Activated CD4-positive, alpha-beta T cell treated with anti-CD3 and anti-CD28 coated beads, Interleukin-2, Interleukin-4, amounts not matched to agents 100 ng/mL and 50 ng/mL, durations not matched to agents 16 hours and 8 hours (primary cell): ENCODE measurements at places on chromosomes 11 and 22.
A peak's percentile ranks its signal among the peaks of the same experiment; 100 is the strongest.

- DNase-seq = no peak
Observed at GRCh38 chr11:43984519-43985385, 42.3 kb downstream of the C11orf96 start.

DNA sequence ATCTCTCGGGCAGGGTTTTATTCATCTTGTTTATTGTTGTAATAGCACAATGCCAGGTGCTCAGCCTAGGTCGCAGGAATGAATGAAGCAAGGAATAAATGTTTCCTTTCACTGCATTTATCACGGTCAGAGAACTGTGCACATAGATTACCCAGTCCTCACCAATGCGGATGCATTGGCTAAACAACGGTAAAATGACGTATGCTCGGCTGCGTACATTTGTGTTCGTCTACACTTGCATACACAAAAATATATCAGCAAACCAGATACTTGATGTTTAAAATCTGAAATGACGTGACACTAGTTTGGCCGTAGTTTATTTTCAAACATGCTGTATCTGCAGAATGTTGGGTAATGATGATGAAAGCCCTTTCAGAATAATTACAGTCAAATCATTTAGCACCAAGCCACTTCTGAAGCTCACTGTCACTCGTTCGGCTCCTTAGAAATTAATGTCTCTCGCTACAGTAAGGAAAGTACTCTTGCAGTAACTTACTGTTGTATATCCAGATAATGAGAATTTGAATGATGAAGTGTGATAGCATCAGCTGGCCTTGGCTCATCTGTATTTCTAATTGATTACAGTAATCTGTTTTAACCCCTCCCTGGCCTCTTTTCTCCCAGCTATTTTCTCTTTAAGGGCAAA is 268.9 kb downstream of the LRRC4C start:
- no peak for DNase-seq

DNA sequence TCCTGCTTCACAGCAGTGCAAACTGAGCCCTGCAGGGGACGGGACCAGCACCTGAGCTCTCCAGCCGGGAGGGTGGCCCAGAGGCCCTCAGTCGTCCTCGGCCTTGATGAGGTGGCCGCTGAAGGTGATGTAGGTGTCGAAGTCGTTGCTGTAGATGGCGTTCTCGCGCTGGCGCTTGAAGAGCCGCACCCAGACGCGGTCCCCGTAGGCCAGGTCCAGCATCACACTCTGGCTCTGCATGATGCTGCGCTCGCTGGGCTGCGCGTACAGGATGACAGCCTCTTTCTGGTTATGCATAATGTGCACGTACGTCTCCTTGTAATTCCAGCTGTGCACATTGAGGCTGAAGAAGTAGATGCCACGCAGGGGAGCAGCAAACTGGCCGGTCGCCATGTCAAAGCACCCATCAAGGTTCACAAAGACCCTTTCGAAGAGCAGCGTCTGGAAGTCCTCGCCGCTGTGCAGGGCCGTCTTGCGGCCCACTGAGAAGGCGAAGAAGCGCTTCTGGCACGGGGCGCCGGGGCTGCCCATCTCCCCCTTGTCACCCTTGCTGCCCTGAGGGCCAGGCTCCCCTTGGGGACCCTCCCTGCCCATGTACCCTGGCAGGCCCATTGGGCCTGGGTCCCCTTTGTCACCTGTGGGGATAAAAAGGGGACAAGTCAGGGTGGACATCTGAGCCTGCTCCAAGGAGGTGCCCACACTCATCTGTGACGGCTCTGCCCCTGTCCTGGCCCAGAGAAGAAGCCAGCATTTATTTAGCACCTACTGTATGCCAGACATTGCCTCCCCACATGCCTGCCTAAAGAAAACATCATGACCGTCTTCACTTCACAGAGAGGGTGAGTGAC is 5.7 kb downstream of the C1QTNF6 start:
- no peak for DNase-seq

DNA sequence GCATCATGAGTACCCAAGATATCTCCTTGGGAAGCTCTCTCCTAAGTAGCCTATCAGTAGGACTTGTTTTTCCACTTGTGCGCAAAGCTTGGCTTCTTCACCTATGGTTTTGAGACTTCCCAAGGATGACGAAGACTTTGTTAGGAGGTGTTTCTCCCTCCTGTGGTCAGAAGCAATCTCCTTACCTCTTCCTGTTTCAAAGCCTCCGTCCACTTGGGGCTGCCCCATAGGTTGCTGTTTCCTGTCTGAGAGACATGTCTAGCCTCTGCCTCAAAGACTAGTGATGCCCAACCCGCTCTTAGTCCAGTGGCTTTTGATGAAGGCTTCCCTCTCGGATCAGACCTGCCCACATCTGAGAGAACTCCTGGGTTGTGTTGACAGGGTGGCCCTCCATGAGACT is 92.9 kb downstream of the TRAF6 start:
- DNase-seq = no peak

GRCh38 chr11:66080055-66080817 is 10.2 kb downstream of the PACS1 start:
- DNase-seq = peak; percentile 53

GRCh38 chr11:128523641-128524040 is 63.7 kb downstream of the ETS1 start:
- no peak for DNase-seq

GRCh38 chr22:47121791-47122190 is 359.3 kb downstream of the TBC1D22A start:
- DNase-seq = no peak
